Stimulated activated naive CD8-positive, alpha-beta T cell treated with anti-CD3 and anti-CD28 coated beads, Interleukin-15, amount 100 ng/mL, for 72 hours (primary cell): ENCODE measurements at places on chromosomes 6 and 20.

DNA sequence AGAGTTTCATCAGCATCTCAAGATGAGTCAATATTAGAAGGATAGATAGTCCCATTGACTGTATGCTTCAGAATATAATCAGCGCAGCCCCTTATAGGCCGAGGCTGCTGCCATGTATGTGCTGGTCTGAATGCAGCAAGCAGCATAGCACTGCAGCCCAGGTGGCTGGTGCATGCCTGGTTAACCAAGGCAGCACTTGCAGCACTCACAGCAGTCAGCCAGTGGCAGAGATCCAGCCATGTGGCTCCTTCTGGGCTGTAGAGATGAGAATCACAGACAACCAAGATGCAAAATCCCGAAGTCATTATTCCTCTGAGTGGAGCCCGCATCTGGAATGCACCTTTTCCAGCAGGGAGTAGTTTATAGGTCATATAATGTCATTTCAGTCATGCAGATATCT is 251.9 kb downstream of the UST start:
- DNase-seq = no peak

- DNase-seq = no peak
Measured at GRCh38 chr20:61949363-61949713, 116.3 kb downstream of the TAF4 start.

- DNase-seq = no peak
Measured at GRCh38 chr6:110239526-110240274, 59.5 kb downstream of the CDC40 start.

GRCh38 chr20:63321148-63321831 is 28.3 kb downstream of the COL20A1 start:
- no peak for DNase-seq

GRCh38 chr6:17703256-17703694 is 3.5 kb downstream of the NUP153 start:
- DNase-seq = no peak

GRCh38 chr6:161058741-161059140 is 67.2 kb downstream of the MAP3K4 start:
- no peak for DNase-seq

DNA sequence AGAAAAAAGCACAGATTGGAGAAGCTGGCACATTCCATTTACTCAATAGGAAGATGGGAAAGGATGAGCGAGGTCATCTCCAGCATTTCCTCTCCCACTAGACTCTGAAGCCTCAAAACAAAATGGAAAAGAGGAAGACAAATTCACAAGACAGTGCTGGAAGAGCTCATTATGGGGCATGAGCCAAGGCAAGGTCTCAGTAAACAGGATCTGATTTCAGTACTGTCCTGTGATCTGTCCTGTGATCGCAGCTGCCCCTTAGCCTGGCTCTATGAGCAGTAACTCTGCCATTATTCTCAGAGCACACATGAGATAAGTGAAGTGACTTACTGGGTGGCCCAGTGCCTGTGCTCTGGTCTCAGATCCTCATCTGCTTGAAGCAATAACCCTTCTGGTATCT is 68.1 kb upstream of the SLC4A11 start:
- no peak for DNase-seq

- DNase-seq = no peak
Measured at GRCh38 chr6:105740946-105741645, 338.2 kb upstream of the PREP start.

DNA sequence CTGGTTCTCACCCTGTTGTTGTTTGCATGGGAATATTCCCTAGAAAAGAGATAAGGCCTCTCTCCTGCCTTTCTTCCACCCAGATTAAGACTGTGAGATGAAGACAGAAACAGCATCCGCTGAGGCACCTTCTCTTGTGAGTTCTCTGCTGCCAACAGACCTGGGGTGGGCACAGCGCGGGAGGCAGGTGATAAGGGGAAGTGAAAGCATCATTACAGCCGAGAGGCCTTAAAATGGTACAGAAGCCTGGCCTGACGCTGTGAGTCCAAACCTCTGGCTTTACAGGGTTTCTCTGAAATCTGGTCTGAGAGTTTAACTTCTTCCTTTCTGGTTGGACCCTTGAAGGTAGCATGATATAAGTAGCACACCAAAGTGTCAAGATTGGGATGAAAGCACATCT is 21.0 kb upstream of the IYD start:
- no peak for DNase-seq

DNA sequence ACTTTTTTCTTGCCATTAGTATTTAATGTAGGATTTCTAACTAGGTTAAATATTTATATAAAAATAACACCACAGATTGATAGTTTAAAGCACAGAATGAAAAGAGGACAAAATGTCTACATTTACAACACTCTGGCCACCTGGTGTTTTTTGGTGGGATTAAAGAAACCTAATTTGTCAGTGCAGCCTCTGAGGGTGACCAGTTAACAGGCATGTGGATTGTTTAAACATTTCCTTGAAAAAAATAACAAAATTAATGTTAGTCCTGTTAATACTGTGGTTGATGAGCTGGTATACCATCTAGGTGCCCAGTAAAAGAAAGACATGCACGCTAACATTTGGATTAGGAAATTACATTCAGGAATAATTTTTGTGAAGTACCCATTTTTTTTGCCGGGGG is 8.8 kb downstream of the SLC9A8 start:
- DNase-seq = no peak

GRCh38 chr20:45263556-45264266 is 9.3 kb upstream of the SLPI start:
- no peak for DNase-seq

- no peak for DNase-seq
Measured at GRCh38 chr6:75124983-75125382, 80.9 kb downstream of the COL12A1 start.

DNA sequence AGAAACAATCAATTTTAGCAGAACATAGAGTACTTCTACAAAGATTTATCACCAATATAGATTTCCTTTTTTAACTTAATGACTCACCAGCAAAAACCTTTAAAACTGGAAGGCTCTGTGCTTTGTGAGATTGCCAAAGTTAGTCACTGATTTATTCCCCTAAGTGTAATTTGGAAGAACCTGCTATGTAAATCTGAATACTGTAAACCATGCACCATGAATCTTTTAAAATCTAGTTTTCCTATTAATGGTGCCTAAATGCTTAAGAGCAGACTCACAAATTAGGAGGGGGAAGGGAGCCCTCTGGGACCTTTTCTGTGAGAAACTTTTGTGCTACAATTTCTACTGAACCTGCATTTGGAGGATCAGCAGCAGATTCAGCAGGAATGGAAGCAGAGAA is 57.8 kb upstream of the PNRC1 start:
- no peak for DNase-seq

DNA sequence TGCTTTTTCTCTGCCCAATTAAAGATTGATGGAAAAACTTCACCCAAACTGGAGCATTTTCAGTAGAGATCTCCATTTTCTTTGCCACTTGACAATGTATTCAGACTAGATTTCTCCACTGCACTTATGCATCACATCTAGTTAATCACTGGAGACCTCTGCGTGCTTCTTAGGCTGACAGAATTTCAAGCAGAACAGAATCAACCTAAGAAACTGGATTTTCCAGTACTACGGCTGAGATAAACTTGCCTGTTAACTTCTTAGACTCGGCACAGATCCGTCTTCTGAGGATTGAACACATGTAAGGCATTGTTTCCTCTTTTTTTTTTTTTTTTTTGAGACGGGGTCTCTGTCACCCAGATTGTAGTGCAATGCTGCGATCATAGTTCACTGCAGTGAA is 139.2 kb downstream of the LRRC1 start:
- DNase-seq = no peak

DNA sequence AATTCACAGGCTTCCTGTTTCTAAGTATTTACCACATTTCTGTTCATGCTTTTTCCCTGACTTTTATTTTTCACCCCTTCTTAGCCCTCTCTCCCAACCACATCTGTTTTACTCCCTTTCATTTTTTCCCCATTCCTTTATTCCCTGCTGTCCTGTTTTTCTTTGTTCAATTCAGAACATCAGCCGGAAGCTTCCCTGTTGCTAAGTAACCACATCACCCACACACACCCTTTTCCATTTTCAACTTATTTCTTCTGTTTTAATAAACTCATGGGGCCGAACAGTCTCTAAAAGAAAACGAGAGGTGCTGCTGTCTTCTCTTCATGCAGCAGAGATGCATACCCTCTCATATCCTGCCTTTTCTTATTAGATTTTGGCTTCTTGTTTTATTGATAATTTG is 53.5 kb upstream of the CEP85L start:
- no peak for DNase-seq

DNA sequence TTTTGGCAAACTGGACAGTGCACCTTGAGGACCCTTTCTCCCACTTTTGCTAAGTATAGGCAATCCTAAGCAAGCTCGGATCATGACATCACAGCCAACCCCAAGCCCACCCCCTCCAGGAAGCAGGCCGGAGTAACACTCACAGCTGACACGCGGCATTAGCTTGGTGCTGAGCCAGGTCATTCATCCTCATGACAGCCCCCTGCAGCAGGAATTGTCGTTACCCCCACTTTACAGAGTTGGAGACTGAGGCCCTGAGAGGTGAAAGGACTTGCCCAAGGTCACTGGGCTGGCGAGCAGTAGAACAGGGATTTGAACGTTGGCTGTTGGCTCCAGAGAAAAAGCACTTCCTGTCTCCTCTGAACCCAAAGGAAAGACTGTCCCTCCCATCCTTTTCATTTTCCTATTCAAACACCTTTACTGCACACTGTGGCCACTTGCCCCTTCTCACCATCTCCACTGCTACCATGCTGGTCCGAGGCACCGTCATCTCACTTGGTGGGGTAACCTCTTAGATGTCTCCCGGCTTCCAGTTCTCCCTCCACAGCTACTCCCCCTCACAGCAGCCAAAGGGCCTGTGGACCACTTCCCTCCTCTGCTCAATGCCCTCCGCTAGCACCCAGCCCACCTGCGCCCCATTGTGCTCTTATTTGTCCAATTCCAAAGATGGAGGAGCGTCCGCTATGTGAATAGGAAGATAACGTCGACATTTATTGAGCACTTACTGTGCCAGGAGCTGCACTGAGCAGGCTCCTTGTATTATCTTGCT is 84.7 kb downstream of the PREX1 start:
- no peak for DNase-seq

DNA sequence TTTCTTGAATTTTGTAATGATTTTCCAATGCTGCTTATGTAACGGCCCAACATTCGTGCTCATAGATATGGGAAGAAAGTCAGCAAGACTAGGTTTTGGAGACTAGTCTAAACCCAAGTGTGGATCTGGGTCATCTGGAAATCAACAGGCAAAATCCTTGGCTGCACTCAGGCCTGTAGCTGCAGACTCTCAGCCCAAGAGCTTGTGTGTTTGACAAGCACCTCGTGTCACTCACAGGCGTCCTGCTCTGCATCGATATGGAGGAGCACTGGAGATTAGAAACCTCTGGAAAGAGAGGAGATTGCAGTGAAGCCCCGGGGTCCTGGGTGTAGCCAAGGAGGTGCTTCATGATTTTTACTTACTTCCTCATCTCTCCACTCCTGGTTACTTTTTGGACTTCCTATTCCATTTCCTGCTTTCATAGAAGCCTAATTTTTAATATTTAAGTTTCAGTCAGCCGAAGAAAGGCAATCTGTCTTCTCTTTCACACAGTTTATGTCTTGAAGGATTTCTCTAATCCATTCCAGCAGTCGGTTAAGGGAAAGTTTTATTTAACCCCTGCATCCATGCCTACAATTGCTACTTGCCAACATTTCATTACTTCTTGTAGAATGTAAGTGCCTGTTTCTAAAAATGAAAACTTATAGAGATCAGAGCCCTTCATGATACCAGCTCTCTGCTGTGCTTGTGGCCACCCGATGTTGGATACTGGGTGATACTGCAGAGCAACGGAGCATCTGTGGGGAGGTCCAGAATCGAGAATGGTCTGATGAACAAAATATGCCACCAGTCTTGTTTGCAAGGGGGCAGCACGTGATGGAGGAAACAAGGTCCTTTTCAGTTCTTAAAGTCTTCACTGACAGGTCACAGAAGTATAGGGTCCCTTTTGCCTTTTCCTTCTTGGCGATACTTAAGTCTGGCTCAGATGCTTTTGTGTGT is 296.3 kb downstream of the QKI start:
- DNase-seq = no peak

DNA sequence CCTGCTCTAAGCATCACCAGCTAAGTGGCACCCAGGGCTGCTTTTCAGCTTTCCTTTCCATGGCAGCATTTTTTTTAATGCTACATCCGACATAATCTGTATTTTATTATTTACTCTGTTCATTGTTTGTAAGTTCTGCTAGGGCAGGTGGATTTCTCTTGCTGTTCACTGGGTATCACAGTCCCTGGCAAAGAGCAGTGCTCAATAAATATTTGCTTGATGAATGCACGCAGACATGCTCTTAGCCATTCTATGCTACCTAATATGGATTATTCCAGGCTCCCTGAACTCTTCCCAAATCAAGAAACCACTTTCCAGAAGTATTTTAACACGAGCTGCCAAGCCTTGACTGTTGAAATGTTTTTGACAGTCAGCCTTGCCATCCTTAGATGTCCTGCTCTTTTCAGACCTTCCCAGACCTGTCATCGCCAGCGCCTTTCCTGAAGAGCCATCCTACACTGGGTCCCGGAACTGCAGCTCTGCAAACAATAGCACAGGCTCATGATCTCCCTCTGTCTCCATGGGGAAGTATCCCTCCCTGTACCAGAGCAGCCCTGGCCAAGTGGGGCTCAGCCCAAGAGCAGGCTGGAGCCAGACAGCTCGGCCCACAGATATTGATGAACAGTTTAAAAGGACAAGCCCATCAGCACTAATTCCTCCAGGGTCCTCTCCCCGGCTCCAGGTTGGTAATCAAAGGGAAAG is 136.5 kb upstream of the CDH4 start:
- no peak for DNase-seq

- no peak for DNase-seq
Measured at GRCh38 chr6:72966628-72967280, 258.5 kb downstream of the KHDC1L start.

DNA sequence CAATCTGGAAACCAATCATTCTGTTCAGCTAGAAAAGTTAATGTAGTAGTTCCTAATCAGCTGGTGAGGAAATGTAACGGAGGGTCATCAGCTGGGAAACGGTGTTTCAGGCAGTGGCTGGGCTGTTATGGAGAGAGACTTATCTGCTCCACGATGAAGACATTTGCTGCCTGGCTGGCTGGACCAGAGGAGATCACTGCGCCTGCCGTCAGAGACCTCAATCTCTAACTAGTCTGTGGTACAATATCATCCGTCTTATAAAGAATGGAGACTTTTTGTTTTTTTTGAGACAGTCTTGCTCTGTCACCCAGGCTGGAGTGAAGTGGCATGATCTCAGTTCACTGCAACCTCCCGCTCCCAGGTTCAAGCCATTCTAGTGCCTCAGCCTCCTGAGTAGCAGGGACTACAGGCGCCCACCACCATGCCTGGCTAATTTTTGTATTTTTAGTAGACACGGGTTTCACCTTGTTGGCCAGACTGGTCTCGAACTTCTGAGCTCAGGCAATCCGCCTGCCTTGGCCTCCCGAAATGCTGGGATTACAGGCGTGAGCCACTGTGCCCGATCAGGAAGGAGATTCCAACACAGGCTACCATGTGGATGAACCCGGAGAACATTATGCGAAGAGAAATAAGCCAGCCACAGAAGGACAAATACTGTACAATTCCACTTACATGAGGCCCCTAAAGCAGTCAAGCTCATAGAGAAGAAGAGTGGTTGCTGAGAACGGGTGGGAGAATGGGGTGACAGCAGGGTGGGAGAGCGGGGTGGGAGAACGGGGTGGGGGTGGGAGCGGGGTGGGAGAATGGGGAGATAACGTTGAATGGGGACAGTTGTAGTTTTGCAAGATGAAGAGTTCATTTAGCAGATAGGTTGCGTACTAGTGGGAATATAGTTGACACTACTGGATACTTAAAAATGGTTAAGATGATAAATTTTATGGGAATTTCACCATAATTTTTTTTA is 115.1 kb downstream of the SULF2 start:
- no peak for DNase-seq
